ENCODE measurements at places on chromosomes 1 and 21.
A peak's percentile ranks its signal among the peaks of the same experiment; 100 is the strongest.

GRCh38 chr1:5810553-5811270 is 181.5 kb downstream of the NPHP4 start:
- no peak for DNase-seq

DNA sequence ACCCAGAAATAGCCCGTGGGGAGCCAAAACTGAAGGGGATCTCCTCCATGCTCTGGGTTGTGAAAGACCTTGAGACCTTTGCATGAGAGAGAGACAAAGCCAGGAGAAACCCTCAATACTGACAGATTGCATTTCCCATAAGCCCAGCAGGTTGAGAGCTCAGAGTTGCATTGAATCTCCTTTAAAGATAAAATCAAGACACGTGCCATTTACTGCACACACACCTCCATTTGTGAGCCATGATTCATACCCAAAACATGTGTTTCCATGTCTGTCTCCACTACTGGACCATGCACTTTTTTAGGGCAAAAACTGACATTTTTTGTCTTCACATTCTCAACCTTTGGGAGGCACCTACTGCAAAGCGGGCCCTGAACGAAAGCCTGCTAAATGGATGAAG is 144.0 kb upstream of the NRIP1 start:
- no peak for DNase-seq

GRCh38 chr1:79323239-79324025 is 316.9 kb upstream of the ADGRL4 start:
- no peak for DNase-seq

- no peak for DNase-seq
Observed at GRCh38 chr1:46606255-46606965, 2.3 kb upstream of the MKNK1 start.

DNA sequence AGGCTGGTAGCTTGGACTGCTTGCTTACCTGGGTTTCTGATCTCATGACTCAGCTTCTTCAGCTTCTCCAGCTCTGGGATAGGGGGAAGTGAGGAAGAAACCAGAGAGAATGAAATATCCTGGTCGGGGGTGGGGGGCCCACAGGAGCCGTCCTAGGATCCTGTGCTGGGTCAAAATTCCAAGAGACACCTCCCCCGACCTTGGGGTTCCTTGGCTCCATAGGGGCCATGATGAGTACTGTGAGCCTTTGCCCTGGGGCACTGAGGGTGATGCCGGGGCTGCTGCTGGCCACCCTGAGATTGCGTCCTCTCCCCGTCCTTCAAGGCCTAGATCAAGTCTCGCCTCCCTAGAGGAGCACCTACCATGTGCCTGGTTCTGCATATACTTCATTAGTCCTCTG is 40.0 kb downstream of the MYOM3 start:
- DNase-seq, result peak; percentile 14

DNA sequence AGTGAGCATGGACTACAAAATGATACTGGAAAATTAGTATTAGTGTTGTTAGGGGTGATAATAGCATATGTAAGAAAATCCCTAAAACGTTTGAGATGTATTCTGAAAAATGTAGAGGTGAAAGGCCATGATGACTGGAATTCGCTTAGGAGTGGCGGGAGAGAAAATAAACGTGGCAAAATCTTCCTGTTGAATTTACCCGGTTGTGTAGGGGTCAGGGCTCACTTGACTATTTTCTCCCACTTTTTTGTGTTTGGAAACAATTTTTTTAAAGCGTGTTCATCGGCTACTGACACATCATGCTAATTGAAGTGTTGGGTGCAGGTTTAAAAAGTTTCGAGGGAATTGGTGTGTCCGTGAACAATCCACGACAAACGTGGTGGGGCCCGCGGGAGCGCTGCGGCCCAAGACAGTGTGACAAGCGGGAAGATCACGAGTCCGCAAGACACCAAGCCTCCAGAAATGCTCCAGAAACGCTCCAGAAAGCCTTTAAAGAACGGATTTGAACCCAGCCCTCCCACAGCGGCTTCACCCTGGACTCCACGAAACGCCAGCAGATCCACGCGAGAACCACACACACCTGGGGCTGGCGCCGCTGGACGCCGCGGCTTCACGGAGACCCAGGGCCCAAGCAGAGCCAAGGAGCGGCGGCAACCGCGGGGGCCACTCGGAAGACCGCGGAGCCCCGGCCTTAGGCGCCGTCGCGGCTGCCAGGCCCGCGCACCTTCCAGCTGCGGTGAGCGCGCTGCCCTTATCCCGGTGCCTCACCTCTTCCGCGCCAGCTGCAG is 573 bp downstream of the PSMG1 start:
- no peak for DNase-seq

GRCh38 chr1:55987491-55988249 is 591.7 kb downstream of the PLPP3 start:
- no peak for DNase-seq

DNA sequence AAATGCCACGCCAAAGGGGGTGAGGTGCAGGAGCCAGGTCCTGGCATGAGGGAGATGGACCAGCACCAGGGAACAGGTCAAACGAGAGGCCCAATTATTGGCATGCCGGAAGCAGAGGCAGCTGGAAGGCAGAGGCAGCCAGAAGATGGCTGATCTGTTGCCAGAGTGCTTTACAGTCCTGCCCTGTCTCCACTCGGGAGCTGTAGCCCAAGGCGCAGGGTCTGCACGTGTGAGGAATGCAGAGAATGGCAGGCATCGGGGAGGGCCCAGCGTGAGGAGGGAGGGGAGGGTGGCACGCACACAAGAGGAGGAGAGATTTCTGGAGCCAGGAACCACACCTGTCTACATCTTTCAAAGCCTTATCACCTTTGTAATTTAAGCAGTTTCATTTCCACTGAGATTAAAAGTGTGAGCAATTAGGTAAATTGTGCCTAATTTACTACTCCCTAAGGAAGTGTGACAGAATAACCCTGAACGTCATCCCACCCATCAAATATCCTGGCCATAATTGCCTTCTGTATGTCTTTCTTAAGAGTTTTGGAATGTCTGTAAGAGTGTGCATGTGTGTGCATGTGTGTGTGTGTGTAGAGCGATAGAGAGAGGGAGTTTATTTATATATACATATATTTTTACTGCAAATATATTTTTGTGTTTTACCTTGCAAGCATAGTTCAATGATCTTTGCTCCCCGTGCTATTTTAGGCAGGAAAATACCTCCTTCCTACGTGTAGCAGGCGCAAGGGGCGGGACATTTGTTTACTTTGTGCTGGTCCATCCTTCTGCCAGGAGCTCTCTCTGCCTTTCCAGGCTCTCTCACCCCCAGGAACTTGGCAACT is 125.5 kb upstream of the SERBP1 start:
- DNase-seq, result no peak
